NCI-H1105 (cell line): ENCODE measurements at places on chromosomes 6 and 20.
A peak's percentile ranks its signal among the peaks of the same experiment; 100 is the strongest.

GRCh38 chr6:157030755-157031154 is 253.6 kb downstream of the ARID1B start:
- no peak for DNase-seq

DNA sequence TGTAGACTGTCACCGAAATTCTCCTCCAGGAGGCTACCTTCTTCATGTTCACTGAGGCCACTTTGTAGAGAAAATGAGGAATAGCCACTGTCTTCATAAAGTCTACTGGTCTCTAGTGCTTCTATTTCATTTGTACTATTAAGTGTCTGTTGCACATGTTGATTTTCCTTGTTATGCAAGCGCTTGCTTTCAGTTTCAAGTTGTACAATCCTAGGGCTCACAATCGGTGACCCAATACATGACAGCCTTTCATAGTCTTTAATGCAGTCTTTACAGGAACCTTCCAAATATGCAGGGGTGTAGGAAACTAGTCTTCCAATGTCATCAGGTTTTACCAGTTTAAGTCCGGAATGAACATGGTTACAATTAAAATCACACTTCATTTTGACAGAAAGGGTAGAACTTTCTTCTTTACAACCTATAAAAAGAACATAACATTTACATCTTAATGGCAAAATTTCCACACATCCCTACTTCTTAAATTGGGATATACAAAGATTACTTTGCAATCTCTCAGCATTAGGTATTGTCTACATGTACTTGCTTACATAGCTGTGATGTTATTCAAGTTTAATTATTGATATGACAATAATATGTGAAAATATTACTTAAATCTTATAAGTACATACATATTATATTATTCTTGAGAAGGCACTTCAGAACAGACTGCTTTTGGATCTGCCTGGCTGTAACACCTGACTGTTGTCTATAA is 7.5 kb downstream of the FBXO5 start:
- DNase-seq = no peak

GRCh38 chr20:53869466-53870258 is 200.7 kb downstream of the BCAS1 start:
- DNase-seq = peak; percentile 65

DNA sequence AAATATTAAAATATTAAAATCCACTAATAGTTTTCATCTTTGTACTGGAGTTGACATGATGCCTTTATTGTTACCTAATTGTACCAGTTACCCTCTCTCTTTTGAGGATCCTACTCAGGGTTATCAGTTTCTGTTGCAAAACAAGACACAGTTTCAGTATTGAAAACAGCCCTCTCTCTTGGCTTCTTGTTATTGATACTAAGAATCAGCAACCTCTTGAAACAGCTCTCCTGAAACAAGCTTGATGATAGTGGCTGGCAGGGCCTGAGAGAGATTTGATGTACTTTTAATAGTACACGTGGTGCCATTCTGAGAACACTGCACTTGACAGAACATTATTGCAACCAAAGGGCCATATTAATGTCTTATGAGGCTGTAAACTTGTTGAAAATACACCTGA is 64.9 kb upstream of the MEI4 start:
- no peak for DNase-seq

DNA sequence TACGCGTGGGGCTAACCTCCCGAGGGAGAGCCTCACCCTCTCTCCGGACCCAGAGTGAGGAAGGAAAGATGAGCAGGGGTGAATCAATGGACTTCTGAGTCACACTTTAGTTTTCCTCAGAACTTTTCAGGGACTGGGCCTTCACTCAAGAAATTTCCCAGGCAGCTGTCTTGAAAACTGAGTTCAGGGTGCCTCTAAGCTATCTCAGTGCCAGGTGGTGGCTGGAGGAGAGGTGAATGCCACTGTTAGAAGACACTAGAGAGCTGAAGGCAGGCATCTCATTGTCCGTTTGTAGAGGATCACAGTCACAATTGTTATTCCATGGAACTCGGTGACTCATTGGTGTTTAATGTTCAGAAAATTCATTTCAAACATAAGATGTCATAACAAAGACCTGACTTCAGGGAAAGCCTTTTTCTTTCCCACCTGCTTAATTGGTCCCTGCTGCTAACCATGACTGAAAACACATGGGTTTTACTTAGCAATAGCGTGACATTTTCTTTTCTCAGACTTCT is 5.3 kb upstream of the SERPINB6 start:
- DNase-seq = no peak

DNA sequence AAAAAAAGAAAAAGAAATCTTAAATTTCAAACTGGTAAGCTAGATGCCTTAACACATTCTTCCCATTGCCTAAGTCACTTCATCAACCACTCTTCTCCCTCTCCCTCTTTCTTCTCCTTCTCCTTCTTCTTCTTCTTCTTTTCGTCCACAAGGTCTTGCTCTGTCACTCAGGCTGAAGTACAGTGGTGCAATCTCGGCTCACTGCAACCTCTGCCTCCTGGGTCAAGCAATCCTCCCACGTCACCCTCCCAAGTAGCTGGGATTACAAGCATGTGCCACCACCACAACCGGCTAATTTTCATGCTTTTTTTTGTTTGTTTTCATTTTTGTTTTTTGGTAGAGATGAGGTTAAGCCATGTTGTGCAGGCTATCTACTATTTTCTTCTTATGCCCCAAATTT is 60.2 kb downstream of the GPR63 start:
- DNase-seq = no peak

DNA sequence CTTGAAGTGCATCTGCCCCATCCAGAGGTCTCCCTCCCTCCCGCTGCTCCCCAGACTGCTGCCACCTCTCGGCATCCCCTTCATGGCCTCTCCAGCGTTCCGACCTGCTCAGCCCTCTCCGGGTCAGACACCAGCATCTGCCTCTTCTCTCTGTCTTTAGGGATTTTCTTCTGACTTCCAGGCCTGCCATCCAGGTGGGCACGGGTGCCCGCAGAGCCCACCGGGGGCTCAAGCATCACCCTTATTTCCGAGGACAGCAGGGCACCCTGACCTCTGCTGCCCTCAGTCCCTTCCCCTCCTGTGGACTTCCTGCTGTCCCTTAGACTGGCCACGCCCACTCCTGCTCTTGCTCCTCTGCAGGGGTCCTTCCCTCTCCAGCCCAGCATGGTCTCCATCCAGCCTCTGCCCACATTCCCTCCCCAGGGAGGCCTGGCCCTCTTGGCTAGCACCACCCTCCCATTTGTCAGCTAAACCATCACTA is 3.3 kb downstream of the NPEPL1 start:
- no peak for DNase-seq

DNA sequence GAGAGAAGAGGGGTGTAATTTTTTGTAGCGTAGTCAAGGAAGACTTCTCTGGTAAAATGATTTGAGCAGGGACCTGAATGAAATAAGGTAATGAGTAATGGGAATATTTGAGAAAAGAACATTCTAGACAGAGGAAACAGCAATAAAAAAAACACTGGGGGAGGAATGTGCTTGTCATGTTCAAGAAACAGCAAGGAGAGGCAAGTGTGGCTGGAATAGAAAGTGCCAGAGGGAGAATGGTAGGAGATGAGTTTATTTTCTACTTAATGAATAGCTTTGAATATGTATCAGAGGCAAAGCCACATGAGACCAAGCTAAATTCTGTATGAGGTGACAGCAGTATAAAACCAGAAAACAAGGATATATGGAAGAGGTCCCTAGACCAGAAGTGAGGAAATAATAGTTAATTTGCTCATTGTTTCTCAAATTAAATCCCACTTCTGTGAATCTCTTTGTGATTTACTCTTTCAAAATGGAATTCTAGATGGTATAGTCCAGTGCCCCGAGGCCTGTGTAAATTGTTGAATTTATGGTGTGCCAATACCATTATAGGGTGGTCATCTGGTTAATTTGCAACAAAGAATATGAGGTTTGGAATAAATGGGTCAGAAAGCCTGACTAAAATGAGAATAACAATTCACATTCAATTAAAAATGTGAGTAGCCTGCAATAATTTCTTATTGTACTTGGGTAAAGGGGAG is 170.2 kb downstream of the CDKAL1 start:
- no peak for DNase-seq

- DNase-seq = no peak
These were observed 182.6 kb downstream of the CDKAL1 start for GRCh38 chr6:20716865-20717264.

DNA sequence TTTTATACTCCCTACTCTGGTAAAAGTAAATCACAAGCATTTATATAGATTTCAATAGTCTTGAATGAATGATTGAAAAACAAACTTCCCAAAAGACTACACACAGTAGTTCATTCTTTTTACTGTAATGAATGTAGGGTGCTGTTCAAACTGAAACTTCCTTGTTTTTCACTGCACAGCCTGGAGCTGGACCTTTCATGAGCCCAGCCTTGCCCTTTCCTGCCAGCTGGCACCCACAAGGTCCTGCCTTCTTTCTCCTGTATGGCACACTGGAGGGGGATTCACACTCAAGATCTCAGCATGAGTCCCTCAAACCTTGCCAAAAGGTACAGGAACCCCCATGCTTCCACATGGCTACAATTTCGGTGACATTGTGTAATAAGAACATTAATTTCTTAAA is 50.9 kb downstream of the COL12A1 start:
- DNase-seq = no peak

- DNase-seq = no peak
These were observed 81.5 kb upstream of the F13A1 start for GRCh38 chr6:6402006-6402405.

DNA sequence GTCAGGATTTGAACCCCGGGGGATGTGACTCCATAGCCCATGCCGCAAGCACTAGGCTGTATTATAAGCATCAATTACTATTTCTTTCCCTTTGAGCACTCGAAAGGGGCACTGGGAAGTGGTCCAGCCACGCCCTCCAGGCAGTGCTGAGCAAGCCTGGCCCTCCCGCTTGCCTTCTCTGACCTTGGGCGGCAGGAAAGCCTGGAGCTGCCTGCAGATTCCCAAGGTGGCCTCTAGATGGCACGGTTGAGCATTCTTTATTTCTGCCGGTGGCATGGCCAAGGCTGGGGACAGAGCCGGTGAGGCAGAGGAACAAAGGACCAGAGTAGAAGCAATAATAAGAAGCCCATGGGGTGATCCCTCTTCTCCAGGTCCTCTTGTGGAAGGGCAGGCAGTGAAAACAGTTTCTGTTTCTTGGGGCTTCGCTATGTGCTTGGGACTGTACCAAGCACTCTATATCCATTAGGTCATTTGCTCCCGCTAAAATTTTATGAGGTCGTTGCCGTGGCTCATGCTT is 32.0 kb downstream of the ARHGAP40 start:
- DNase-seq = peak; percentile 52
